Spinal cord (tissue), 10 donors: ENCODE measurements at places on chromosomes 4 and X. TPM values are rescaled to one million over a fixed set of nuclear protein-coding genes. Genes with fewer than 3 reads are reported as not detected.

GRCh38 chr4:140239311-140239710, 85.3 kb upstream of the MAML3 start:
- peaks cover 32% of the 10 kb centered on the region for H3K4me1 ChIP-seq
- no peaks in the 10 kb centered on the region for H3K27me3 ChIP-seq
- no peak overlapping the region for H3K27ac ChIP-seq
- DNase-seq, result peak; percentile 59
- H3K4me3 ChIP-seq, result no peak overlapping the region

GRCh38 chr4:126757219-126757618, 875.5 kb upstream of the INTU start:
- H3K27ac ChIP-seq, result no peak overlapping the region
- H3K36me3 ChIP-seq, result no peaks in the 10 kb centered on the region
- no peaks in the 10 kb centered on the region for H3K27me3 ChIP-seq
- no peaks in the 10 kb centered on the region for H3K4me1 ChIP-seq
- DNase-seq, result no peak

- no peaks in the 10 kb centered on the region for H3K27me3 ChIP-seq
- peaks cover 4% of the 10 kb centered on the region for H3K4me1 ChIP-seq
- H3K36me3 ChIP-seq, result no peaks in the 10 kb centered on the region
- no peak overlapping the region for H3K4me3 ChIP-seq
- DNase-seq, result no peak
These were observed 32.3 kb downstream of the AFF1 start for GRCh38 chr4:86967073-86967472.

DNA sequence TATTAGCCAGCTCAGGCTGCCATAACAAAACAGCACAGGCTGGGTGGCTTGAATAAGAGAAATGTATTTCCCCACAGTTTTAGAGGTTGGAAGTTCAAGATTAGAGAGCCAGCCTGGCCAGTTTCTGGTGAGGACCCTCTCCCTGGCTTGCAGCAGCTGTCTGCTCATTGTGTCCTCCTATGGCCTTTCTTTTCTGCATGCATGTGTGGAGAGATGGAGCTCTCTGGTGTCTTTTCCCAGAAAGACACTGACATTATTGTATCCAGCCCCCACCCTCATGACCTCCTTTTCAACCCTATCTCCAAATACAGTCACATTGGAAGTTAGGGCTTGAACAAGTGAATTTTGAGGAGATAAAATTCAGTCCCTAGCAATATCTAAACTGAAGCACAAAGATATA, 263.8 kb upstream of the PABPC4L start:
- no peak overlapping the region for H3K27ac ChIP-seq
- H3K4me3 ChIP-seq, result no peak overlapping the region
- no peaks in the 10 kb centered on the region for H3K27me3 ChIP-seq
- no peaks in the 10 kb centered on the region for H3K36me3 ChIP-seq
- no peaks in the 10 kb centered on the region for H3K4me1 ChIP-seq
- peak; percentile 4 for DNase-seq

DNA sequence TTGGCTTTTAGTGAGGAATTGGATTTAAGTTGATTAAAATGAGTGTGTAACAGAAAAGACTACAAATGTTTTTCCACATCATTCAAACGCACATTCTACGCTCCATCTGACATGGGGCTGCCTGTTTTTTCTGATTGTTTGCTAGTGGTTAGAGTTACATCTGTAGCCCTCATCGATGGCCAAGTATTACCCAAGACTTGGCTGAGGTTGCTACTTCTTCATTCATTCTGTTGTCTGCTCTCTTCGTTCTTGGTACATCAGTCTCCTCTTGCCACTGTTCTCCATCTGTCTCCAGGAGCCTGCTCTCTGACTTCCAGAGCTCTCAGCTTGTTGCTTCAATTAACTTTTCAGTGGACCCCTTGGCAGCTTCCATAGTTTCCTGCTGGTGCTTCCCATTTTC, 1844.6 kb upstream of the TENM3 start:
- peak; percentile 16 for DNase-seq
- H3K4me3 ChIP-seq, result no peak overlapping the region
- no peaks in the 10 kb centered on the region for H3K36me3 ChIP-seq
- no peaks in the 10 kb centered on the region for H3K4me1 ChIP-seq

- no peaks in the 10 kb centered on the region for H3K4me1 ChIP-seq
- no peak overlapping the region for H3K4me3 ChIP-seq
- no peaks in the 10 kb centered on the region for H3K27me3 ChIP-seq
- no peak overlapping the region for H3K27ac ChIP-seq
- no peak for DNase-seq
These were observed 37.9 kb upstream of the NKAP start for GRCh38 chrX:119981286-119982070.

- H3K27ac ChIP-seq, result no peak overlapping the region
- no peaks in the 10 kb centered on the region for H3K27me3 ChIP-seq
- no peak overlapping the region for H3K4me3 ChIP-seq
- peaks cover 3% of the 10 kb centered on the region for H3K36me3 ChIP-seq
- no peaks in the 10 kb centered on the region for H3K4me1 ChIP-seq
- no peak for DNase-seq
These were observed 84.4 kb downstream of the SCFD2 start for GRCh38 chr4:53281438-53281837.

DNA sequence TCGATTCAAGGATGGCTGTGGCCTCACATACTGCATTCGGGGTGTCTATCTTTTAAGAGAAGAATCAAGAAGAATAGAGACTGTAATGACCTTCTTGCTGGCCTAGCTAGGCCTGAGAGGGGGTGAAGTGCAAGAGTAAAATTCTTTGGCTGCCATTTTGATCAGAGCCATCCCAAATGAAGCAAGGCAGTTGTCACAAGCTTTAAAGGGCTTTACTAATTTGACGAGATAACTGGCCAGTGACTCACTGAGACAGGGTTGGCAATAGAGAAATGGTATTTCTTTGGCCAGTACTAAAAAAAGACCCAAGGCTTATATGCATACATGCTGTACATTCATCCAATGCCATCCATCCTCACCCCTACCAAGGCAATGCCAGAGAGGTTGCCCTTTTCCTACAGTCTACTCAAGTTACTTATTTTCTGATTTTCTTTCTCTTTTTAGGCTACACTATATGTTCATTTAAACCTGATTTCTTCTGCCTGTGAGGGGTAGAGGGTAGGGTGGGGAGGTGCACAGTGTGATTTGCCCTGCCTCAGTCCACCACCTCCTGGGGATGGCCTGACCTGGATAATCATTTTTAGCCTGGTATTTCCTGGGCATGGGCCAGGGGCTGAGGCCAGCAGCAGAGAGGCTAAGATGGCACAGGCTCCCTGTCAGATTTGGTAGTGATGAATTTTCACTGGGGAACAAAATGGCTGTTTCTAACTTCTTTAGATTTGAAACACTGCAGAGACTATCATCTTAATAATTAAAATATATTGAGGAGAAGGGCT, 32.2 kb downstream of the ATG4A start:
- no peaks in the 10 kb centered on the region for H3K36me3 ChIP-seq
- no peak overlapping the region for H3K27ac ChIP-seq
- no peak for DNase-seq

DNA sequence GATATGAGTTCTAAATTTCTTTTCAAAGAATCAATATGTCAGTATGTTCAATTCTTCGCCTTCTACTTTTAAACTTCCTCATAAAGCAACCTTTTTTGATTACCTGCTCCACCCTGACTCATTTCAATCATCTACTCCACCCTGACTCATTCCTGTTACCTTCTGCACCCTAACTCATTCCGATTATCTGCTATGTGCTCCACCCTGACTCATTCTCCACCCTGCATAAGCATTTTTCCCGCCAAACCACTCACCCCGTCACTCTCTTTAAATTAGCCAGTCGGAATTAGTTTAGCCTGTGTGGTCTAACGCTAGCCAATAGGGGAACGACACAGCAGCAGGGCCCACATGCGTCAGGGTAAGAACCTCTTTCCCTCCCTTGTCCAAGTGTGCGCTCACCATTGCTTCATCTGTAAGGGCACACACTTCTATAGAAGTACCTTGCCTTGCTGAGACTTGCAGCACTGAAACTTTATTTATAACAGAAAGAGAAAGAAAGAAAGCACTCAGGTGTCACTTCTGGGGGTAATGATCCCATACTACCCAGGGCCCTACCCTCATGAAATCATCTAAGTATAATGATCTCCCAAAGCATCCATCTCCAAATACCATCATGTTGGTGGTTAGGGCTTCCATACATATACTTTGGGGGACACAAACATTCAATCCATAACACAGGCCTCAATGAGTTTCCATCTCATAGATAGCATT, 875.2 kb downstream of the RAPGEF2 start:
- no peaks in the 10 kb centered on the region for H3K36me3 ChIP-seq
- DNase-seq, result no peak
- H3K27me3 ChIP-seq, result no peaks in the 10 kb centered on the region
- H3K27ac ChIP-seq, result no peak overlapping the region
- no peaks in the 10 kb centered on the region for H3K4me1 ChIP-seq

DNA sequence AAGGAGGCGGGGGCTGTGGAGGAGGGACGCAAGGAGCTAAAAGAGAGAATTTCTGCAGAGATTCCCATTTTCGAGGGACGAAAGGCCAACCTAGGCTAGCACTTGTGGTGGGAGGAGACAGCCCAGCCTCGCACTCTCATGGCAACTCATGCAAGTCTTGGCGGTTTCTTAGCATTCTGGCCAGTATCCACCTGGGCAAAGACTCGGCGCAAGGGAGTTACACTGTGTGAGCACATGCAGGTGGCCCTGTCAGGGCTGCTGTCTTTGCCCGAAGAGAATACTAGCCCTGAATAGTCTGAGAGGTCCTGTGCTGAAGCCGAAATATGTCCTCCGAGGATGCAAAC, 15.5 kb downstream of the MCF2 start:
- H3K27ac ChIP-seq, result no peak overlapping the region
- H3K4me1 ChIP-seq, result peaks cover 9% of the 10 kb centered on the region
- no peak overlapping the region for H3K4me3 ChIP-seq

DNA sequence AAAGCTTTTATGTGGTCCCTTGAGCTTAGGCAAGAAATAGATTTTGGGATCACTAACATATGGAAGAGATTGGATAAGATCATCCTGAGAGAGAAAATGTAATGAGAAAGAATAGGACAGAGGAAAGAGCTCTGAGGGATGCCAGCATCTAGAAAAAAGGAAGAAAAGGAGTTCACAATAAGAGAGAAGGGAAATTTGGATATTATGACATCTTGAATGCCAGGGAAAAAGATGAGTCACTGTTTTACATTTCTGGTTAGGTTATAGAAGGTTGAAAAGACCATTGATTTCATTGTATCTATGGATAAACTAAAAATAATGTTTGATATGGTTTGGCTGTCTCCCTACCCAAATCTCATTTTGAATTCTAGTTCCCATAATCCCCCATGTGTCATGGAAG, 208.5 kb downstream of the MAD2L1 start:
- H3K4me3 ChIP-seq, result no peak overlapping the region
- no peak for DNase-seq
- no peaks in the 10 kb centered on the region for H3K4me1 ChIP-seq
- no peaks in the 10 kb centered on the region for H3K27me3 ChIP-seq
- no peak overlapping the region for H3K27ac ChIP-seq

GRCh38 chrX:102976793-102977495, 39.9 kb downstream of the RAB40AL start:
- no peak for DNase-seq
- H3K27ac ChIP-seq, result no peak overlapping the region
- no peaks in the 10 kb centered on the region for H3K36me3 ChIP-seq
- H3K27me3 ChIP-seq, result peaks cover 5% of the 10 kb centered on the region
- H3K4me3 ChIP-seq, result no peak overlapping the region
- no peaks in the 10 kb centered on the region for H3K4me1 ChIP-seq

GRCh38 chr4:159829184-159829583, 726.3 kb downstream of the RAPGEF2 start:
- H3K27ac ChIP-seq, result no peak overlapping the region
- DNase-seq, result peak; percentile 21
- H3K4me3 ChIP-seq, result no peak overlapping the region
- no peaks in the 10 kb centered on the region for H3K4me1 ChIP-seq
- no peaks in the 10 kb centered on the region for H3K27me3 ChIP-seq

DNA sequence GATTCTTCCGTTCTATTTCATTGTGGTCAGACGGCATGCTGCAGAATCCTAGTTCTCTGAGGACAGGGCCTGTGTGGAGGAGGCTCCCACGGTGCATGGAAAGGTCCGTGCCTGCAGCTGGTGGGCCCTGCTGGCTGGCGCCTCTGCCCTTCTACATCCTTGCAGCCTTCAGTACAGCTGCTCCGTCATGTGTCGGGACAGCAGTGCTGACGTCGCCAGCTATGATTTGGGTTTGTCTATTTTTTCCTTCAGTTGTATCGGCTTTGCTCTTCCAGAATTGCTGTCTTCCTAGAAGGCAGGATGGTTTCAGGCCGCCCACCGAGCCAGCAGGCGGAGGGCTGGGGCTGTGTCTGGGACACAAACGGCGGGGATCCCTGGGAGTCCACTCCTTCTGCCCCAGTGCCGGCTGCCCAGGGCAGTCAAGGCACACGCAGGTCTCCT, 32.1 kb upstream of the CPLX1 start:
- no peaks in the 10 kb centered on the region for H3K4me1 ChIP-seq
- H3K4me3 ChIP-seq, result no peak overlapping the region

- H3K36me3 ChIP-seq, result no peaks in the 10 kb centered on the region
- H3K4me1 ChIP-seq, result no peaks in the 10 kb centered on the region
- no peak for DNase-seq
- H3K27ac ChIP-seq, result no peak overlapping the region
- no peak overlapping the region for H3K4me3 ChIP-seq
- no peaks in the 10 kb centered on the region for H3K27me3 ChIP-seq
These were observed 211.4 kb downstream of the CXXC4 start for GRCh38 chr4:104283303-104283702.

- H3K27ac ChIP-seq, result no peak overlapping the region
- no peak for DNase-seq
- no peaks in the 10 kb centered on the region for H3K4me1 ChIP-seq
- no peaks in the 10 kb centered on the region for H3K27me3 ChIP-seq
- H3K4me3 ChIP-seq, result no peak overlapping the region
These were observed 345.9 kb upstream of the NOCT start for GRCh38 chr4:138669479-138670315.

DNA sequence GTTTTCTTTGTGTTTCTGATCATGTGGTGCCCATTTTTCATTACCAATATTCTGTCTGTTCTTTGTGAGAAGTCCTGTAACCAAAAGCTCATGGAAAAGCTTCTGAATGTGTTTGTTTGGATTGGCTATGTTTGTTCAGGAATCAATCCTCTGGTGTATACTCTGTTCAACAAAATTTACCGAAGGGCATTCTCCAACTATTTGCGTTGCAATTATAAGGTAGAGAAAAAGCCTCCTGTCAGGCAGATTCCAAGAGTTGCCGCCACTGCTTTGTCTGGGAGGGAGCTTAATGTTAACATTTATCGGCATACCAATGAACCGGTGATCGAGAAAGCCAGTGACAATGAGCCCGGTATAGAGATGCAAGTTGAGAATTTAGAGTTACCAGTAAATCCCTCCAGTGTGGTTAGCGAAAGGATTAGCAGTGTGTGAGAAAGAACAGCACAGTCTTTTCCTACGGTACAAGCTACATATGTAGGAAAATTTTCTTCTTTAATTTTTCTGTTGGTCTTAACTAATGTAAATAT, 110.4 kb downstream of the IL13RA2 start:
- no peaks in the 10 kb centered on the region for H3K4me1 ChIP-seq
- no peak overlapping the region for H3K27ac ChIP-seq
- DNase-seq, result no peak
- H3K27me3 ChIP-seq, result peaks cover 12% of the 10 kb centered on the region

Gene SLIT2
- 84.7 TPM for total RNA-seq

Gene SLC6A14
- total RNA-seq, result 0.06 TPM

Gene MAGEB1
- total RNA-seq, result not detected

Gene CYLC1
- 0.10 TPM for total RNA-seq

Gene RTL5
- total RNA-seq, result 8.7 TPM

Gene MAGEE2
- 2.6 TPM for total RNA-seq

Gene AKAP14
- 16.3 TPM for total RNA-seq

Gene TMEM31
- total RNA-seq, result not detected

Gene TMSB15C
- 15.7 TPM for total RNA-seq
